Stimulated activated CD4-positive, alpha-beta T cell treated with anti-CD3 and anti-CD28 coated beads, TNF-alpha, amount 100 ng/mL, for 1 hour (primary cell): ENCODE measurements at places on chromosomes 3 and 15.

DNA sequence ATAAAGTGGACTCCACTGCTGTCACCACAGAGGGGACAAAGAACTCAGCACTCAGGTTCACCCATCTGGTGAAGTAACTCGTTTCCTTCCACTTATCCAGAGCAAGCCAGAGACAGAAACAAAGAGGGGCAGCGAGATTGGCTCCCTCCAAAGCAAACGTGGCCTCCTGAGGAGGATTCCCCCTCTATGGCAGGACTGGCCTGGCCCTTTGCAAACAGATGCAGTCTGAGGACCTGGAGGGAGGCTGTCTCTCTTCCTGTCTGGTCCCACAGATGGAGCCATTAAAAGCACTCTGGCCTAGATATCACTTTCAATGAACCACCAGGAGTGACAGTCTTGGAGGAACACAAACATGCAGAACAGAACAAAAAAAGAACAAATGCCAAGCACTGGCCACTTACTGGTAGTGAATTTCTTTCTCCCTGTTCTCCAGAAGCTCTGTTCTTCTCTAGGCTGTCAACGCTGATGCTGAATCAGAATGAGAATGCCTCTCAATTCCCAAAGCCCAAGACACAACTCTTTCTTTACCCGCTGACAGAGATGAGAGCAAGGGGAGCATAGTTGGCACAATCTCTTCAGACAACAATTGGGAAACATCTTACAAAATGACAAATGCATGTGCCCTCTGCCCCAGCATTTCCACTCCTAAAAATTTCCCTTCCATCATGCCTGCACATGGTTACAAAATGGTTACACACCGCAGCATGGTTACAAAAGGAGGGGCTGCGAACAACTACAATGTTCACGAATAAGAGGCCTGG is 14.3 kb downstream of the KLHL25 start:
- no peak for DNase-seq

DNA sequence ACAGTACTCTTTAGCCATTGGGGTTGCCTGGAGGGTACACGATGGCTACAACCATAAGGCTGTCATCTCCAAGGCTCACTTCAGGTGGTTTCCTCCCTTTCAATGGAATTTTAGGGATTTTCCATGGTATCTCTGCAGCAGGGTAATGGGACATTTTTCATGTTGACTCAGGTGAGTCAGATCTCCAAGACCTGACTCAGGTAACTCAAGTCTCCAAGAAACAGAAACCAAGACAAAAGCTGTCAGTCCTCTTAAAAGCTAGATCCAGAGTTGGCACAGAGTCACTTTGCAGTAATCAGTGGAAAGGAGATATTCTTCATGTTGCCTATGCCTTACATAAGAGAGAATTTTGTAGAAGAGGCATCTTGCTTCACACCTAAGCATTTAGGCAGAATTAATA is 375.8 kb upstream of the ARPP21 start:
- DNase-seq = no peak

- DNase-seq = no peak
These were observed 28.5 kb downstream of the PLCL2 start for GRCh38 chr3:16913264-16913580.

DNA sequence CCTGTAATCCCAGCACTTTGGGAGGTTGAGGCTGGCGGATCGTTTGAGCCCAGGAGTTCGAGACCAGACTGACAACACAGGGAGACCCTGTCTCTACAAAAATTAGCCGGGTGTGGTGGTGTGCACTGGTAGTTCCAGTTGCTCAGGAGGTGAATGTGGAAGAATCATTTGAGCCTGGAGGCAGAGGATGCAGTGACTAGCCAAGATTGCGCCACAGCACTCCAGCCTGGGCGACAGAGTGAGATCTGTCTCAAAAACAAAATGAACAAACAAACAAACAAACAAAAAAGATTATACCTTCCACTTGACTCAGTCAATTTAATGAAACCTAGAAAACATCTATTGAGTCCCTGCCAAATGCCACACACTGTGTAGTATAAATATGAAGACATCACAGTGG is 30.5 kb upstream of the PHLDB2 start:
- no peak for DNase-seq

DNA sequence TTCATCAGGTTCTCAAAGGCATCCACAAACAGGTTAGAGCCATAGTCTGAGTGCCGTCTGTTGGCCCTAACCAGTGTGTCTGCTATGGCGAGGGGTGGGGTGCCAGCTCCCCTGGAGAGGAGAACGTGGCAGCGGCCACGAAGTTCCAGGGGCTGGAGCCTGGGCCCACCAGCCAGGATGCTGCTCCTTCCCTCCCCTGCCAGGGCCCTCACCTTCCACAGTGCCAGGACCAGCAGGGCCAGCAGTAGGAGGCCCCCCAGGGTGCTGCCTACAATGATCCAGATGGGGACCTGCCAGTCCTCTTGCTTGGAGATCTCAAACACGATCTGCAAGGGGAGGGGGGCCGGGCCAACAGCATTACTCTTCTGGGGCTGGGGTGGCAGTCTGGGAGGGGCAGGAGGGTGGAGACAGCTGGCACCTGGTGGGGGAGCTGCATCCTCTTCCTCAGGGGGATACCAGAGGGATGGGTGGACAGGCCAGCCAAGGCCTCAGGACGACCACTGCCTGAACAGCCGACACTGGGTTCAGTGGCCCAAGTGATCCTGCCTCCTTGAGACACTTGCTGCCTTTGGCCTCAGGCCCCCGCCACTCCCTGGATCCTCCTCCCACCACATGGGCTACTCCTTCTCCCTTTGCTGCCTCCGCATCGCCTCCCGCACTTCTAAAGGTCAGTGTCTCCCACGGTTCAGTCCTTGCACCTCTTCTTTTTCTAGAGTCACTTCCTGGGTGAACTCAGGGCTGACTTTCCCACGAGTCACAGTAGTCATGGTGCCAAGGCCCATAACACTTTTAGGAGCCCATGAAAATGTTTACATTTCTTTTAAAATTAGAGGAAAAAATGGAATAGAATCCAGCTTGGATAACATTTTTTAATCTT is 26.3 kb downstream of the FEM1B start:
- no peak for DNase-seq

DNA sequence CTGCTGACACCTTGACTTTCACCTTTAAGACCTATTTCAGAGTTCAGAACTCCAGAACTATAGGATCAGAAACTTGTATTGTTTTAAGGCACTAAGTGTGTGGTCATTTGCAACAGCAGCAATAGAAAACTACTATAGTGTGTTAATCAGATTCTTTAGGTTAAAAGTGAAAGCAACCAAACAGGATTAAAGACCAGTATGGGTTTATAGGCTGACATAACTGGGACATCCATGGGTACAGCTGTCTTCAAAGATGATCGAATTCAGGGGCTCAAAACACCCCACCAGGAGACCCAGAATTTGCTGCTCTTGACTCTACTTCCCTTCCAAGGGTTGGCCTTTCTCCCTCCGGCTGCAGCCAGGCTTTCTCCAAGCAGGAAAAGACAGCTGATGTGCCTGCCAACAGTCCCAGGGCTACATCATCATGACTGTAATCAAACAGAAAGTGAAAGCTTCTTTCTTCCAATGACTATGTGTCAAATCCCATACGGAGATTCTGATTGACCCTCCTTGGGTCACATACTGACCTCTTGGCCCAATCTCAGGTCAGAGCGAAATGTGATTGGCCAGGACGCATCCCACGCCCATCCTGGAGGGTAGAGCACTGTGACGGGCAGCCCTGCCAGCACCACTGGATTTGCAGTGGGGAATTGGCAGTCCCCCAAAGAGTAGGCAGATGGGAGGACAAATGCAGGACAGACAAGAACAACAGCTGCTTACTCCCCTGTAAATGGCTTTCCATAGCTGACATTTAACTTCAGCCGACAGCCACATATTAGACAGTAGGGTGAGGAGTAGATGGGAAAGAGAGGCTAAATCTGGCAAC is 51.4 kb upstream of the RNF7 start:
- DNase-seq = no peak

- DNase-seq = no peak
These were observed 54.5 kb upstream of the ABHD10 start for GRCh38 chr3:111924283-111924682.

DNA sequence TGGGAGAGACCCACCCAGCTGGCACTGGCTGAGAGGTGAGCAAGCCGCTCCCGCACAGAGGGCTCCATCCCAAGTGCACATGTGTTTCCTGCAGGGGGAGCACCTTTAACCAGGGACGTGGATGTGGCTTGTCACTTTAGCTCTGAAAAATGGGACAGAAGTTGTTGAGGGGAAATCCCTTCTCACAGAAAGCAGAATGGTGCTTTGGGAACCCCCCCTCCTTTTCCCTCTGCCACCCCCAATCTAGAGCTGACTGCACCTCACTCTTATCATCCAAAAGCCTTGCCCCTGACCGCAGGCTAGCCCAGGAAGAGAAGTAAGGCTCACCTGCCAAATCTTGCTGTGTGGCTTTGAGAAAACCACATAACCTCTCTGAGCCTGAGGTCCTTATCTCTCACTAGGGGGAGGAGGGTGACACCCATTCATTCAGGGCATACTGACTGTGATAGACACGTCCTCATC is 77.9 kb downstream of the RPN1 start:
- DNase-seq = no peak

DNA sequence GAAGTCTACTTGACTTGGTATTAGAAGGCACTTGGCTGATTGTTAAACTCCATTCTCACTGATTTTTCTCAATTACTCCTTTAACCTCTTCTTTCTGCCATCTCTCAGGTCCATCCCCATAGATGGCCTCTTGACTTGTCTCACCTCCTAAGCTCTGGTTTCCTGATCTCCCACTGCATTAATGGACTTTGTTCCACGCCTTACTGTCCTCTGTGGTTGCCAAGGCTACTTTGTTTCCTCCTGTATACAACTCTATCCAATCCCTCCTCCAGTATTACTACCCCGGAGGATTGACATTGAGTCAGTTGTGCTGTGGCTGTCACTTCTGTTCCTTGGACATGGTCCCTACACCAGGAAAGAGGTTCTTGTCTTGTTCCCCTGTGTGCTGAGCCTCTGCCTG is 10.6 kb upstream of the GLCE start:
- DNase-seq = no peak

DNA sequence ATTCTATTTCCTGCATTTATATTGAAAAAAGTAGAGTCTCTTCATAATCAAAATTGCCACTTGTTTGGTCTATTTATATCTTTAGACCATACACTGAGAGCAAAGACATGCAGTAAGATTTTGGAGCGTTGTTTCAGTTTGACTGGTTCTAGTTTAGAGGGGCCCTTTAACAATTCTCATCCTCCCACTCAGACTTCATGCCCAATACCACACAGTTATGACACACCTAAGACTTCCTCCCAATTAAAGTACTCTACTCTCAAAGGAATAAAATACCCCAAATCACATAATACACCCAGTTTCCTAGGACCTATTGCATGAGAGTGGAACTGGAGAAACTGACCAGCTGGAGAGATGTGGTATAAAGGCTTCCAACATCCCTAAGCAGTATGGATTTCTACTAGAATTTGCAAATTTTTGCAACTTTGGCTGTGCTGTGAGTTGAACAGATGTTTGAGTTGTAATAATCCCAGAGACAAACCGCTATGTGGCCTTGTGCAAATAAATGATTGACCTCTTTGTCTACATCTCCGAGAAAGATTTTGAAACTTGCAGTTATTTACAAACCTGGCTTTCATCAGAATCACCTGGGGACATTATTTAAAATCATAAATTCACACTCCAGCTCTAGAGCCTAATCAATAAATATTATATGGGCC is 170.0 kb upstream of the ROBO2 start:
- DNase-seq = no peak

- DNase-seq = no peak
These were observed 313.3 kb downstream of the SATB1 start for GRCh38 chr3:18111796-18112232.

GRCh38 chr15:65156692-65157091 is 23.1 kb upstream of the PDCD7 start:
- no peak for DNase-seq

- no peak for DNase-seq
These were observed 80.1 kb downstream of the ST8SIA2 start for GRCh38 chr15:92473756-92474155.

GRCh38 chr3:104805508-104805907 is 561.2 kb upstream of the ALCAM start:
- DNase-seq = no peak

DNA sequence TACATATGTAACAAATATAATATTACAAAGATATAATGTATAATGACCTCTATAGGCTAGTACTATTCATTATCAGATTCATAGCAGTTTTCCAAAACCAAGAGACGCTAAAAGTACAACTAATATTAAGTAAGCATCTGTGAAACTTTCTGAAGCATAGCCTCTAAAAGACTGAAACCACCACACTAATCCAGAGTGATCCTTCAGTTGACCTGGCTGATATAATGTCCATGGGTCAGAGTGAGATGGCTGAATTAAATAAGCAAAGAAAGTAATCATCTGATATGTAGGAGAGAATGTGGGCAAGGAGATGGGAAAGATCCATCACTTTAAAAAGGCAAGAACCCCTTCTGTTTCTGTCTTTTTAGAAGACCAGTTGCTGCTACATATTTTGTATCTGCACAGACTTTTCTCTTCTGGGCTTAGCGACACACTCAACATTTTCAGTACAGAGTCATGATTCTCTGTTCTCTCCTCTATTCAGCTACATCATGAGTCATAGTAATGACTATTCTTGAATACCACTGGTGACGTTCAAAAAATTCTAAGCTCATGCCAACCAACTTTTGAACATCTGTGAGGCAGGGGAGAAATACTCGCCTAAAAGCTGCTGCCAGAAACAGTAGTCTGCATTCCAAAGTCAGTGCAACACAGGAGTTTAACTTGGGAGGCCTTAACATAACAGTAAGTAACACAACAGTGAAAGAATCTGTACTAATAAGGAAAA is 149.6 kb downstream of the MAGI1 start:
- DNase-seq = no peak

- DNase-seq = no peak
These were observed 282.2 kb upstream of the LRRN1 start for GRCh38 chr3:3516996-3517395.

GRCh38 chr3:122488262-122488973 is 26.3 kb downstream of the KPNA1 start:
- DNase-seq = no peak
